ENCODE measurements at places on chromosomes 3 and 15. TPM values are rescaled to one million over a fixed set of nuclear protein-coding genes. Genes with fewer than 3 reads are reported as not detected.

Gene SQOR
- 62.2 TPM for total RNA-seq

Gene SCG5
- total RNA-seq = 0.67 TPM

Gene CD86
- total RNA-seq = not detected

Gene UROC1
- total RNA-seq = not detected
